ENCODE measurements at places on chromosomes 16 and 17.

DNA sequence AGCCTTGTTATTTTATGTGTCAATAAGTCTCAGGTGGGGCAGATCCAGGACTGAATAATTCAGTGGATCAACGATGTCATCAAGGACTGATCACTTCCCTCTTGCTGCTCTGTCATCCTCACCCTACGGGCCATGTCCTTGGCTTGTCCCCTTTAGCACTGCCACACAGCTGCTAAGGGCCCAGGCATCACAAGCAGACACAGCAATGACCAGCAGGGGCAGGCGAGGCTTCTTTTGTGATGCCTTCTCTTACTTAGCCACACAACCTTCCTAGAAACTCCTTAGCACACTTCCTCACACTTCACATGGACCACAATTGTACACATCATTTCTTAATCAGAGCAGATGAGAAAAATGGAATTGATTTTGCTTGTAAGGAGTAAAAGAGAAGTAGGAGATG is 356.3 kb upstream of the SOX9 start:
- ATAC-seq, result no peak

GRCh38 chr16:78800523-78800922 is 701.1 kb downstream of the WWOX start:
- ATAC-seq, result no peak

DNA sequence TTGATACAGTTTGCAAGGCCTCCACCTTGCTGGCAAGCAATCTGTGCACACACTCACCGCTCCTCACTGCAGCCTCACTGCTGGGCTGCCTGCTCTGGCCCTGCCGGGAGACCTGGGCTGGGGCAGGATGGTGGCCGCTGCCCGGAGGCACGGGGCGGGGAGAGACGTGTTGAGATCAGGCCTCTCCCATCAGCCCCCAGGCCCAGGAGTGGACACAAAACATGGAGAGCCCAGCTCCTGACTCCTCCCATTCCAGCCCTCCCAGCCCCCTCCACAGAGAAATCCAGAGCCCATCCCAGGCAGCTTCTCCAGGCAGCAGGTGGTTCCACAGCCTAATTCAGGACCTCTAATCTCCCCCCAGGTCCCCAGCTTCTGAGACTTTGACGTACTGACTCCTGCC is 23.1 kb upstream of the RPL38 start:
- no peak for ATAC-seq

GRCh38 chr16:49443576-49443975 is 70.0 kb downstream of the C16orf78 start:
- no peak for ATAC-seq

GRCh38 chr17:48132385-48132784 is 24.8 kb downstream of the SNX11 start:
- peak; percentile 57 for ATAC-seq

- ATAC-seq, result peak; percentile 62
Measured at GRCh38 chr17:48678141-48678971, 44.0 kb downstream of the PRAC1 start.

GRCh38 chr17:7888184-7888920 is at the start of gene CHD3:
TSS of gene CHD3 (plus strand) at chr17:7888789. CDS start at chr17:7889001, 212 bp downstream.
- ATAC-seq, result peak; percentile 29

DNA sequence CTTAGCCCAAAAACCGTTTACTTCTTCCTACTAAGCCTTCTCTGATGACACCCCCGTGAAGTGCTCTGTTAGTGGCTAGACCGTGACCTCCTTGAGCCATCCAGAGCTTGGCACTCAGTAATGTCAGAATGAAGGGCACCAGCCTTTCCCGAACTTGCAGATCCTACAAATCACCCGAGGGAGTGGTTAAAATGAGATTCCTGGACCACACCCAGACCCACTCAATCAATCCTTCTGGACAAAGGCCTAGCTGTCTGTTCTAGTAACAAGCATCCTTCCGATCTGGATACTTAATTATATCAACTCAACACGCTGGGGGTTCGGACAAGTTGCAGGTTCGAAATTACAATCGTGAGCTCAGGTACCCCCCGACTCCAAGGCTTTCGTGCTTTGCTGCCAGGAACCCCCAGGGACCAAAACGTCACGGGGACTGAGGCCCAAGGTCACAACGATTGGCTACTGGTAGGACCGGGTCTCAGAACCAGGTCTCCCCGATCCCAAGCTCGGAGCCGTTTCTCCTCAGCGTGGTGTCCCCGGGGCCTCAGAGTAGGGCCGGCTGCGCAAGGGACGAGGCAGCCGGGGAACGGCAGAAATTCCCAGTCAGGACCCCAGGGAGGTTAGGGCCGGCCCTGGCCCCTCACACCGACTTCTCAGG is 527 bp downstream of the CIAPIN1 start:
- peak; percentile 15 for ATAC-seq

DNA sequence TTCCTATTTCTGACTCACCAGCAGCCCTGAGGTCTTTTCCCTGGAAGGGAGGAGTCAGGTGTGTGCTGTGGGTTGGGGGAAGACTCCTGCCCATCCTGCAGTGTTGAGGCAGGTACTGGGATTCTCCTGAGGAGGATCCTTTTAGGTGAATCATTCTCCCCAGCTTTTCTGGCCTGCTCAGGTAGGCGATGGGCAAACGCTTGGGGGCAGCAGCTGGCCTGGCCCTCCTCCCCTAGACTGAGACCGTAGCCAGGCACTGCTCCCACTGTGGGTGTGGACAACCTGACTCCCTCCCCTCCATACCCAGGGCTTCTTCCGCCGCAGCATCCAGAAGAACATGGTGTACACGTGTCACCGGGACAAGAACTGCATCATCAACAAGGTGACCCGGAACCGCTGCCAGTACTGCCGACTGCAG is 15.1 kb downstream of the GJD3 start:
- ATAC-seq, result no peak

DNA sequence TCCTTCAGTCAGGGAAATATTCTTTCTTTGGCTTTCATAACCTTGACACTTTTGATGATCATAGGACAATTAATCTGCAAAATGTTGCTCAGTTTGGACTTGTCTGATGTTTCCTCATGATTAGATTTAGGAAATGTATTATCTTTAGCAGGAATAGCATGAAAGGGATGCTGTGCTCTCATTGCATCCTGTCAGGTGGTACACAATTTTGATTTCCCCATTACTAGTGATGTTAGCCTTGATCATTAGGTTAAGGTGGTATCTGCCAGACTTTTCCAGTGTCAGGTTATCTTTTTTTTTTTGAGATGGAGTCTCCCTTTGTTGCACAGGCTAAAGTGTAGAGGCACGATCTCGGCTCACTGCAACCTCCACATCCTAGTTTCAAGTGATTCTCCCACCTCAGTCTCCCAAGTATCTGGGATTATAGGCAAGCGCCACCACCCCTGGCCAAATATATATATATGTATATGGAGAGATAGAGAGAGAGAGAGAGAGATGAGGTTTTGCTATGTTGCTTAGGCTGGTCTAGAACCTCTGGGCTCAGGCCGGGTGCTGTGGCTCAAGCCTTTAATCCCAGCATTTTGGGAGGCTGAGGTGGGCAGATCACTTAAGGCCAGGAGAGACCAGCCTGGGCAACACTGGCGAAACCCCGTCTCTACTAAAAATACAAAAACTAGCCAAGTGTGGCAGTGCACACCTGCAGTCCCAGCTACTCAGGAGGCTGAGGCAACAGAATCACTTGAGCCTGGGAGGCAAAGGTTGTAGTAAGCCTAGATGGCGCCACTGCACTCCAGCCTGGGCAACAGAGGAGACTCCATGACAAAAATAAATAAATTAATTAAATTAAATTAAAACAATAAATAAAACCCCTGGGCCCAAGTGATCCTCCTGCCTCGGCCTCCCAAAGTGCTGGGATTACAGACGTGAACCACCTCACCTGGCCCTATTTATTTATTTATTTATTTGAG is 15.8 kb upstream of the CAVIN1 start:
- no peak for ATAC-seq

DNA sequence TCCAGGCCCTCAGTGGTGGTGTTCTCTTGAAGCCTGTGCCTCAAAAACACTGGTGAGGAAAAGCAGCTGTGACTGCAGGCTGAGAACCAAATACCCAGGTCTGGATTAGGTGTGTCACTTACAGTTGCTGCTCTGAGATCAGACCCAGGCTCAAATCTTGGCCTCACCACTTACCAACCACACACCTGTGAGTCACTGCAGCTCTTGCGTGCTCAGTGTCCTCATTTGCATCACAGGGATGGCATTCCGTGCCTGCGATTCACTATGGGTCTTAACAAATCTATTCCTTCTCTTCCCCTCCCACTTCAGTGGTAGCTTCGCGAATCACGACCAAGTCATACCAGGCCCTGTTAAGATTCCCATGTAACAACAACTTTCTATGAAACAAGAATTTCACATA is 233.4 kb upstream of the HSBP1 start:
- no peak for ATAC-seq

DNA sequence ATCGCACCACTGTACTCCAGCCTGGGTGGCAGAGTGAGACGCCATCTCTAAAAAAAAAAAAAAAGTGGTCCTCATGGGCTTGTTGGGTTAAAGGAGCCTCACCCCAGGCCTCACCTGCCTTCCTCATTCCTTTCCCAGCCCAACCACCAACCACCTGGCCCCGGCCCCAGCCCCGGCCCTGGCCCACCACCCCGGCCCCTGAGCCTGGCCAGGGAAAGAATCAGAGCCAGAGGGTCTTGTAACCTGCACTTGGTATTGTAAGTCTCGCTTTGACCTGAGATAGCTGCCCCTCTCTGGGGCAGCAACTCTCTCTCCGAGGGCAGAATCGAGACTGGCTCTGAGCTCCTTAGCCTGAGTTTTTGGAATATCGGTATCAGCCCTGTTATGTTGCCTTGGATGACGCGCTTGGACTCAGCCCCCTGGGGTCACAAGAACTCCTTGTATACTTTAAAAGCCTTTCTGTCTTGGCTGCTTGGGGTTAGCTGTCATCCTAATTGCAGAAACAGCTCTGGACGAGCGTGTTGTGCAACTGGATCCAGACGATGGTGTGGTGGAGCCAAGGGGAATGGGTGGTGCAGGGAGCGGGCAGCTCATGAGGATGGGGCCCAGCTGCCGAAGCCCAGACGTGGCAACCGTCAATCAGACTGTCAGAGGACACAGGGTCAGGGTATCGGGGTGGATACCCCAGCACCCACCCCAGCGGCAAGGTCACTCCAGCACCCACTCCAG is 14.6 kb downstream of the SMTNL2 start:
- peak; percentile 93 for ATAC-seq

DNA sequence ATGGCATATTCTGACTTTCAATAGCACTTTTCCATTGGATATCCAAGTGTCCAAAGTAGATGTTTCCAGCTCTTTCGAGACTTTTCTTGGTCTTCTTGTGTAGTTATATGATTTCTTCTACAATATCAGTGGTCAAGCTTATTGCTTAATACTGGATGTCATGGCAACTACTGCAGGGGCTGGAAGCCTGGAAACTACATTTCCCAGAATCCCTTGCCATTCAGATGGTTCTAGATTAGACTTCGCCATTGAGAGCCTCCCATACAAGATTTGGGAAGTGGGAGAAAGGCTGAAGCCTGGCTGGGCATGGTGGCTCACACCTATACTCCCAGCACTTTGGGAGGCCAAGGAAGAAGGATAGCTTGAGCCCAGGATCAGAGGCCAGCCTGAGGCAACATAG is 153.6 kb downstream of the C16orf95 start:
- ATAC-seq, result no peak

DNA sequence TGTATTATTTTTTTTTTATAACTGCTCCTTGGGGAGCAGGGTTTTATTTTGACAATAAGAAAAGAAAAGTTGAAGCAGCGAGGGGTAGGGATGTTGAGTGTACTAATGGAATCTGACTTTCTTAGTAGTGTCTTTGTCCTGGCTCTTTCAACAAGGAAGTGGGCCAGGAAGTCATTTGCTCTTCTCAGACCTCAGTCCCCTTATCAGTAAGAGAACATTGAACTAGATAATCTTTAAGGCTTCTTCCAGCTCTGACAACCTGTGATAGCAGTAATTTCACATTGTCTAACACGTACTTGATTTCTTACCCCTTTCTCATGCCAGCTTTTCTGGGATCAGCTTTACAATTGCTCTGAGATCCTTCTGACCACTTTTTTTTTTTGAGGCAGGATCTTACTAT is 8.3 kb downstream of the LIG3 start:
- no peak for ATAC-seq

DNA sequence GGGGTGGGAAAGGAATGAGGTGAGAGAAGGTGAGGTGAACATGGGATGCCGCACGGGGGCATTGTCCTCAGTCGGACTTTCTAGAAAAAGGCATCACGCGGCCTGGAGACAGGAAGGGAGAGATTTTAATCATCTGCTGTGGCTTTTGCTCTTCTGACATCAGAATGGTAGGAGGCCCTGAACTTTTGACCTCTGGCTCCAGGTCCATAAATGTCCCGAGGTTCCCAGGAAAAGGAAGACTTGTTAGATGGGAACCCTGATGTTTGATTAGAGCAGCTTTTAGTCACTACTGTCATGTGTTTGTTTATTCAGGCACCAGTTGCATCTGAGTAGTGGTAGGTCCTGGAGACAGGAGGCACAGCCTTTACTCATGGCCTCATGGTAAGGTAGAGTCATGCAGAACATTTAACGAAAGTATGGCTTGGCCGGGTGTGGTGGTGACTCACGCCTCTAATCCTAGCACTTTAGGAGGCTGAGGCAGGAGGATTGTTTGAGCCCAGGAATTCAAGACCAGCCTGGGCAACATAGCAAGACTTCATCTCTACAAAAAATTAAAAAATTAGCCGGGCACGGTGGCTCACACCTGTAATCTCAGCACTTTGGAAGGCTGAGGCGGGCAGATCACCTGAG is 203.1 kb downstream of the MSI2 start:
- no peak for ATAC-seq

GRCh38 chr17:40309031-40309948 is at the start of gene RARA:
TSS of gene RARA (plus strand) at chr17:40309180. CDS start at chr17:40331219, 22,039 bp downstream.
- ATAC-seq, result peak; percentile 50

- no peak for ATAC-seq
Measured at GRCh38 chr17:50797135-50797810, 30.0 kb upstream of the ANKRD40CL start.

- ATAC-seq, result no peak
Measured at GRCh38 chr16:28082624-28083023, 19.1 kb upstream of the GSG1L start.

GRCh38 chr17:41785859-41786226 is 668 bp downstream of the JUP start:
- ATAC-seq, result no peak

- ATAC-seq, result no peak
Measured at GRCh38 chr17:68943123-68943811, 11.9 kb downstream of the ABCA8 start.

GRCh38 chr17:69874175-69874670 is 200.8 kb upstream of the KCNJ16 start:
- no peak for ATAC-seq

DNA sequence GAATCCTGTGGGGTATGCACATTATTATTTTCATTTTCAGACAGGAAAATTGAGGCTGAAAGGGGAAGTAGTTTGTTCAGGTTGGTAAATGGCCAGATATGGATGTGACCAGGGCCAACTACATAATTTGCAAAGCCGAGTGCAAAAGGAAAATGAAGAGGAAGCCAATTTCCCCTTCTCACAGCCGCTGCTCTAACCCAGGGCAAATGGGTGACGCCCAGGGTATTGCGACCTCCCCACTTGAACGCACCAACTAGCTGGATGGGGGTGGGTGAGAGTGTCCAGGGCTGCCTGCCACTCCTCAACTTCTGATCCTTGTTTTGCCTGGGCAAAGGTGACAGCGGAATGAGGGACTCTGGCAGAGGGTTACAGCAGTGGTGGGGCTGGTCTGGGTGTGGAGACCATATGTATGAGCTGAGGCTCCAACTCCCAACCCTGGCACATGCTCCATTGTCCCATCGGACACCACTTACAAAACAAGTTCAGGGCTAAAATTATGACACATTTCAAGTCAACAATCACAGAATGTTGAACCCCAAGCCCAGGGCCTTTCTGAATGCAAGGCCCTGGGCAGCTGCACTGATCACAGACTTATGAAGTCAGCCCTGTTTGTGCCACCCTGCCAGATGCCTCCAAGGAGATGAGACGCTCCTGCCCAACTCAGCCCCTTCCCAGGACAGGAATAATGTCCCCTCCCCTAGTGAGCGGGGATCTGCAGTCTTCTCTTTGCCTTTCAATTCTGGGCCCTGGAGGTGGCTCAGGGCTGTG is 1.7 kb downstream of the ANKRD40CL start:
- peak; percentile 52 for ATAC-seq

Data from gastroesophageal sphincter (tissue), 4 donors.